ENCODE measurements at places on chromosomes 6 and 20.

GRCh38 chr20:33883164-33883563, 72.0 kb downstream of the CHMP4B start:
- DNase-seq = no peak

GRCh38 chr6:135535989-135536414, 38.5 kb upstream of the AHI1 start:
- peak; percentile 88 for DNase-seq

DNA sequence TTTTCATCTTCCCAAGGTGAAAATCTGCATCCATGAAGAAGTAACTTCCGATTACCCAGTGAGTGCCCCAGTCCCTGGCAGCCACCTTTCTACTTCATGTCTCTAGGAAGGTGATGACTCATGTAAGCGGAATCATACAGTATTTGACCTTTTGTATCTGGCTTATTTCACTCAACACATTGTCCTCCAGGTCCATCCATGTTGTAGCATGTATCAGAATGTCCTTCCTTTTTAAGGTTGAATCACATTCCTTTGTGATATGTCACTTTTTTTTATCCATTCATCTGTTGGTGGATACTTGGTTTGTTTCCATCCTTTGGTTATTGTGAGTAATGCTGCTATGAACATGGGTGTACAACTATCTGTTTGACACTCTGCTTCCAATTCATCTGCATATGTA, 176.3 kb upstream of the CDYL start:
- DNase-seq = no peak

GRCh38 chr6:109039795-109040194, 54.9 kb downstream of the SESN1 start:
- DNase-seq = no peak

- DNase-seq = no peak
These were observed 202.8 kb downstream of the DLL1 start for GRCh38 chr6:170087941-170088581.

- DNase-seq = no peak
These were observed 76.1 kb upstream of the NAA20 start for GRCh38 chr20:19940988-19941460.
